ENCODE measurements at places on chromosomes 2 and 18. TPM values are rescaled to one million over a fixed set of nuclear protein-coding genes. Genes with fewer than 3 reads are reported as not detected.

CXCR2 gene
- 0.07 TPM for total RNA-seq

ARHGAP15 gene
- total RNA-seq = 0.88 TPM

RAD51AP2 gene
- total RNA-seq = not detected

LRATD1 gene
- 5.1 TPM for total RNA-seq

GRCh38 chr18:5238371-5238976, 41.4 kb upstream of the AKAIN1 start:
- H3K27me3 ChIP-seq = no peaks in the 10 kb centered on the region
- H3K36me3 ChIP-seq = no peaks in the 10 kb centered on the region
- no peaks in the 10 kb centered on the region for H3K4me1 ChIP-seq

- H3K4me1 ChIP-seq = no peaks in the 10 kb centered on the region
- no peak overlapping the region for H3K4me3 ChIP-seq
- H3K27ac ChIP-seq = no peak overlapping the region
Measured at GRCh38 chr2:65483763-65484162, 51.4 kb upstream of the SPRED2 start.

DNA sequence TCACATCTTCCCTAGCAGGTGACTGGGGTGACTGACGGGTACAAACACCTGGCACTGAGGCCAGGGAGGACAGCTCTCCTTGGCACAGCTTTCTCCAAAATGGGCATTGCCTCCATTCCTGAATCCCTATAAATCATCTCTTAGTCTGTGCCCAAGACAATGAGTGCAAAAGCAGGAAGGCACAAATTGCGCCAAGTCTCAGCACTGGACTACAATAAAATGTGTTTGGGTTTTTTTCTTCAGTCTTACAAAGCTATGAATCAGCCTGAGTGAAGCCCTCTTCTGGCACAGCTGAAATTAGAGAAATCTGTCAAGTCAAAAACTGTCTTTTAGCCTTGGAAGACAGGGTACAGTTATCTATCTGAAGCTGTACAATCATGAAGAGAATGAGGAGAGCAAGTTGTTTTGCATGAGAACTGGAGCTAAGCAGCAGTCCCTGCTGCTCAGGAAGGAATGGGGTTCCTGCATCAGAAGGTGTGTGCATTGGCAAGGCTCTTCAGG, 90.8 kb downstream of the EPB41L3 start:
- H3K27ac ChIP-seq = no peak overlapping the region
- H3K4me3 ChIP-seq = no peak overlapping the region
- H3K4me1 ChIP-seq = no peaks in the 10 kb centered on the region

DNA sequence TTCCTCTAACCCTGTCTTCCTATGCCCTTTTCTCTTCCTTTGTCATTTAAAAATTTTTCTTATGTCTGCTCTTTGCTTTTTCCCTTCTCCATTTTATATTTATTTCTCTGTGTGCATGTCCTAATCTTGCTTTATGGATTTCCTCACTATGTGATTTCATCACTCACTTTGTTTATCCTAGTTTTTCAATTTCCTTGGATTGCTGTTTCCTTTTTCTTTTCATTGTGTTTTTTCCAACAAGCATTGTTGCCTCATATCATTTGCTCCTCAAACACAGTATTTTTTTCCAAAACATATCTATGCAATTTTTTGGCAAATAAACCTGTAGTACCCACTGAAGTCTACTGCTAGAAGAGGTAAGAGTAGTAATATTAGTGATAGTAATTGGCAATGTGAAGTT, 67.4 kb upstream of the PNPT1 start:
- no peak for DNase-seq
- H3K36me3 ChIP-seq = no peaks in the 10 kb centered on the region
- no peaks in the 10 kb centered on the region for H3K27me3 ChIP-seq
- H3K4me3 ChIP-seq = no peak overlapping the region

- H3K4me3 ChIP-seq = no peak overlapping the region
- H3K27me3 ChIP-seq = no peaks in the 10 kb centered on the region
- H3K4me1 ChIP-seq = peaks cover 7% of the 10 kb centered on the region
Measured at GRCh38 chr2:212534336-212534735, 4.3 kb downstream of the ERBB4 start.

- H3K27ac ChIP-seq = no peak overlapping the region
- no peaks in the 10 kb centered on the region for H3K36me3 ChIP-seq
- no peak overlapping the region for H3K4me3 ChIP-seq
- H3K4me1 ChIP-seq = peaks cover 10% of the 10 kb centered on the region
- H3K27me3 ChIP-seq = no peaks in the 10 kb centered on the region
Measured at GRCh38 chr2:42934580-42935186, 142.3 kb upstream of the HAAO start.

GRCh38 chr2:33069894-33070651, 123.3 kb downstream of the LTBP1 start:
- peak overlapping the region; percentile 28 for H3K27ac ChIP-seq
- no peak overlapping the region for H3K4me3 ChIP-seq
- no peaks in the 10 kb centered on the region for H3K36me3 ChIP-seq

DNA sequence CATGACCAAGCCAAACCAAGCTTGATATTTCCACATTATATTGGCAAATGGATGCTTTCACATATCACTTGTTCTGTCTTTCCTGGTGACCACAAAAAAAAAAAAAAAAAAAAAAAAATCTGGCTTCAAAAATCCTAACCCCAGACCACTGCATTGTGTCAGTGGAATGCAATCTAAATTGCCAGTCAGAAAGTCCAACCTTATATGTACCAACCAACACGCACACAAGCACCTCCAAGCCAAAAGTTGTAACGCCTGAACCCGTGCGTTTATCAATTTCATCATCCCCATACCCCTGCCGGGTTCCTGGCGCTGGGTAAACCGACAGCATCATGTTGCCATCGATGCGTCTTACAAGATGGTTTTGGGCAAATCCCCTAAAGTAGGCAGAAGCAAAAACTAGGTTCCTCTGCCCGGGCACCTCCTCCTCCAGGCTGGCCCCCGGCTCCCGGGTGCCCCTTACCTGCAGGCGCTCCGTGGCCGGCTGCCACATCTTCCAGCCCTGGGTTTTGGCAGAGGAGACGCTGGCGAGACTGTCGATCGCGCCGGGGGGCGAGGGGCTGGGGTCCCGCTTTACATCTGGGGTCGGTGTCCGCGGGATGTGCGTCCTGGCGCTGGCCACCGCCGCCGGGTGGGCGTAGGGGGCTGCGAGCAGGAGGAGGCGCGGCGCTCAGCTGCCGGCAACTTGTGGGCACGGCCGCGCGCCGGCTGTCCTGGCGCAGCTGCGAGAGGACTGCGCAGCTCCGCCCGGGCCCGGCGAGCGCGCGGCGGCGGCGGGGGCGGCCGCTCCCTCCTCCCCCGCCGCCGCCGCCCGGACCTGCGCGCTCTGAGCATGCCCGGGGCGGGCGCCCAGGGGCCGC, at the start of gene PID1:
PID1 (minus strand) TSS at position 737 of the 860 bp plus-strand sequence; CDS start at position 493, 244 bp downstream.
- H3K36me3 ChIP-seq = no peaks in the 10 kb centered on the region
- DNase-seq = peak; percentile 41
- H3K4me3 ChIP-seq = peak within 1 kb of the TSS; percentile 61
- no peaks in the 10 kb centered on the region for H3K4me1 ChIP-seq
- peak within 1 kb of the TSS; percentile 87 for H3K27ac ChIP-seq
